ENCODE measurements at places on chromosomes 1 and 21. TPM values are rescaled to one million over a fixed set of nuclear protein-coding genes. Genes with fewer than 3 reads are reported as not detected.

DNA sequence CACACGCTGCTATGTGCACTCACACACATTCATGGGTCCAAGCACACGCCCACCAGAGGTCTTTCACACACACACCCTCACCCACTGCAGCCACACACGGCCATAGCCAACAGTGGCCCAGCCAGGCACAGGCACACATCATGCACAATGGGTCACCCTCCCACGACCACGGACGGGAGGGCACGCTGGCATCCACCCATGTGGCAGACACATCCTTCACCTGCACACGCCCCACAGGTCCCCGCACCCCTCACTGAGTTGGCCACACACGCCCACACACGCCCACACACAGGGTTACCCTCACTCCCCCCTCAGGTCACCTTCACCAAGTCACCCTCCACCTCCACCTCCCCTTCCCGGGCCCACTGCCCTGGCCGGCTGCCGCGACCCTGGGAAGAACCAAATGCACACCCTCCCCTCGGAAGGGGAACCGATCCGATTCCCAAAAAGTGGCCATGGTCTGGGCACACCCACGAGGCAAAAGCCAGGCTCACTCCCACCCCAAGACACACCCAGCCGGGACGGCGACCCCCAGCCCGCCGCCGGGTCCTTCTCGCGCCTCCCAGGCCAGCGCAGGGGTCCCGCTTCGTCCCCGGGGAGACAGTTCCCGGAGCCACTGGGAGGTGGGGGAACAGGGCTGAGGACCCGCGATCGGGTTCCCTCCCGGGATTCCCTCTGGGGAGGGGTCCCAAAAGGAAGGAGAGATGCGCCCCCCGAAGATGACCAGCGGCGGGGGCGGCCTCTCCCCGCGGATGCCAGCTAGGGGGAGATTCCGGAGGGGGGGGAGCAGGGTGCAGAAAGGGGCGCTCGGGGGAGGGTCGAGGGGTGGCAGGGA lies 860 bp downstream of the SDC3 start:
- DNase-seq: no peak

DNA sequence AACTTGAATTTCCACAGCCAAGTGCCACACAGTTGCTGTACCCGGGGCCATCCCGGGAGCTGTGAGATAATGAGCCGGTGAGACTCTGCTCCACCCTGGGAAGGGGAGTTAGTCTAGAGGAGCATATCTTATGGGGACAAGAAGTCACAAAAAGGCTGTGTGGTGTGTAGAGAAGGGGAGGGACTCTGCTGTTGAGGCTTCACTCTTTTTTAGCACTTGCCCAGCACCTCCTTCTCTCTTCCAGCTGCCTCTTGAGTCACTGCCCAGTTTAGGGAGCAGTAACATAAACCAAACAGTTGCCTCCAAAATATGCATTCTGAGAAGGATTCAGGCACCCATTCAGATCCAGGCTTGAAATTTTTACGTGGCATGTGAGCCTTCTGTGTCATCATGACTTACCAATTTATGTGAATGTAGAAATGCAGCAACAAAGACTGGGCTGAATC lies 744 bp upstream of the WDR26 start:
- no peak for DNase-seq

DNA sequence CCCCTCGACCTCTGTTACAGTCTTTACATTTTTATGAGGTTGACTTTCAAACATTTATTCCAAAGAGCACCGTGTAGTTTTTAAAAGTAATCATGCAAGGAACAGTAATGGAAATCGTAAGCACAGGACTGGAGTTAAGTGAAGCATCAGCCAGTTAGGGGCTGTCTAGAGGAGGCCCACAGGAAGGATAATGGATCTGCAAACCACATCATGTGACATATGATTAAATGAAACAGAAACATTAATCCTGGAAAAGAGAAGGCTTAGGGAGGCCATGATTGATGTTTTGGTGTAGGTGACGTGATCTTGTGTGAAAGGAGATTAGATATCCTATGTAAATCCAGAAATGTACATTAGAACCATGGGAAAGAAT lies 25.0 kb downstream of the RGS7 start:
- DNase-seq: no peak

GRCh38 chr1:212413902-212414327 lies 771 bp downstream of the PACC1 start:
- no peak for DNase-seq

DNA sequence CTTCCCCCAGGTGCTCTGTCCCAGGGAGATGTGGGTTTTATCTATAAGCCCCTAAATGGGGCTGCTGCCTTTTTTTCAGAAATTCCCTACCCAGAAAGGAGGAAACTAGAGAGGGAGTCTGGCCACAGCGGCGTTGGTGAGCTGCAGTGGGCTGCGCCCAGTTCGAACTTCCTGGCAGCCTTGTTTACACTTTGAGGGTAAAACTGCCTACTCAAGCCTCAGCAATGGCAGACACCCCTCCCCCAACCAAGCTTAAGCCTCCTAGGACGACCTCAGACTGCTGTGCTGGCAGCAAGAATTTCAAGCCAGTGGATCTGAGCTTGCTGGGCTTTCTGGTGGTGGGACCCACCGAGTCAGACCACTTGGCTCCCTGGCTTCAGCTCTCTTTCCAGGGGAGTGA lies 46.2 kb upstream of the PAPPA2 start:
- DNase-seq: no peak

DNA sequence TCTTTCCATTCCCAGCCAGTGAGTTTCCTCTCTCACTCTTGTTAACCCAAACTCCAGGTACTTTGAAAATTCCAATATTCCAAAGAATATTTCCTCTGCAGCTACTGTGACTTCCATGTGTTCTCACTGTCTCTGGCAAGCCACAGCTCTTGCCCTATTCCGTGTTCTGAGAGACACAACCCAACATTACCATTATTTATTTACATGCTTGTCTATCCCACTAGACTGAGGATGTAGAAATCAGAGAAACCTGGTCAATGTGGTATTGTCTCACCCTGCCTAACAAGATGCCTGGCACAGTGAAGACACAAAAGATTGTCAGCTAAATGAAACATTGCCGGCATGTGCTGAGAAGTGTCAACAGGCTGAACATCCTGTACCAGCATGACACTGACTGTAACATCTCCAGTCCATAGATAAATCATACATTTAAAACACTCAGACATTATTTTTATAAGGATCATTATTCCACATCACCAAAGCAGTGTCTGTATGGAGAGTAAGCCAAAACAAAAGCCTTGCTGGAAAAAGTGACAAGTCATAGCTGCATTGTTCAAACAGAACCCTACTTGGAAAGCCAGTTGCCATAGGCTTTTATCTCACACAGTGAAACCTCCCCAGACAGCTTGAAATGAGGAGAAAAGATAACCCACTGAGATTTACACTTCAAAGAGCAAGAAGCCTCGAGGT lies 72.3 kb downstream of the SIPA1L2 start:
- DNase-seq: no peak

DNA sequence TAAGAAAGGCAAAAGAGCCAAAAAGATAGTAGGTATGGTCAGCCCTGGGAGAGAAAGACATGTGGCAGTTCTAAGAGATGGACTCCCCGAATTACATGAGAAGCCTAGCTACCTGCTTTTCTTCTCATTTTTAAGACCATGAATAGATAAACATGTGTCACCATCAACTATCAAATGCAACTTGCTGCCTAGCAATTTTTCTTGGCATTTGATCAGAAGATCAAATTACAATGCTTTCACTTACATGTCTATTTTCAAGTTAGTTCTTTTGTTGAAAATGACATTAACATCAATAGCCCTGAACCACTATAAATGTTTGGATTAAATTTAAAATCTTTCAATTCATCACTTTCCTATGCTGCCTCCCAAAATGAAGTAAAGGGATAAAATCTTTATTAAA lies 212.3 kb downstream of the HHIPL2 start:
- DNase-seq: no peak

DNA sequence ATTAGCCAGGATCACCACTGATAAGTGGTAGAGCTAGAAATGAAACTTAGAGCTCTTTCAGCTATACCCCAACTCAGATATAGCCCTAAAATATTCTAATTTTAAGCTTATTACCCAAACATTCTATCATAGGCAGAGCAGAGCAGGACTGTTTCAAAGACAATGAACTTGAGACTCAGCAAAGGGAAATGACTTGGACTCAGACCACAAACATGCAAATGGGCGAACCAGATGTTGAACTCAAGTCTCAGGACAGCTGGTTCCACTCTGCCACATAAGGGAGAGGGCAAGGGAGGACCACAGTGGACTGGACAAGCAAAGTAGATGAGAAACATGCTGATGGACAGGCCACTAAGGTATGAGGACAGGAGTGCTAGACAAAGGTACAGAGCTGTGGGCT lies 315.3 kb downstream of the OMA1 start:
- DNase-seq: no peak

- DNase-seq: peak; percentile 91
Observed at GRCh38 chr21:43712268-43712942, 6.5 kb upstream of the PDXK start.

- peak; percentile 12 for DNase-seq
Observed at GRCh38 chr1:68101829-68102228, 51.4 kb upstream of the DIRAS3 start.

GRCh38 chr1:90850181-90850897 lies 133.2 kb upstream of the BARHL2 start:
- DNase-seq: peak; percentile 38

GRCh38 chr1:101039245-101039644 lies 13.7 kb upstream of the DPH5 start:
- DNase-seq: no peak

GRCh38 chr1:225573216-225573615 lies 79.7 kb downstream of the ENAH start:
- DNase-seq: no peak

- DNase-seq: peak; percentile 68
Observed at GRCh38 chr1:109490029-109490933, 3.6 kb upstream of the CYB561D1 start.

GRCh38 chr21:42608446-42608845 lies 45.0 kb upstream of the PDE9A start:
- no peak for DNase-seq

GRCh38 chr1:227940791-227941241 lies 6.9 kb downstream of the WNT9A start:
- DNase-seq: no peak

- no peak for DNase-seq
Observed at GRCh38 chr21:17598437-17598836, 14.3 kb downstream of the BTG3 start.

DNA sequence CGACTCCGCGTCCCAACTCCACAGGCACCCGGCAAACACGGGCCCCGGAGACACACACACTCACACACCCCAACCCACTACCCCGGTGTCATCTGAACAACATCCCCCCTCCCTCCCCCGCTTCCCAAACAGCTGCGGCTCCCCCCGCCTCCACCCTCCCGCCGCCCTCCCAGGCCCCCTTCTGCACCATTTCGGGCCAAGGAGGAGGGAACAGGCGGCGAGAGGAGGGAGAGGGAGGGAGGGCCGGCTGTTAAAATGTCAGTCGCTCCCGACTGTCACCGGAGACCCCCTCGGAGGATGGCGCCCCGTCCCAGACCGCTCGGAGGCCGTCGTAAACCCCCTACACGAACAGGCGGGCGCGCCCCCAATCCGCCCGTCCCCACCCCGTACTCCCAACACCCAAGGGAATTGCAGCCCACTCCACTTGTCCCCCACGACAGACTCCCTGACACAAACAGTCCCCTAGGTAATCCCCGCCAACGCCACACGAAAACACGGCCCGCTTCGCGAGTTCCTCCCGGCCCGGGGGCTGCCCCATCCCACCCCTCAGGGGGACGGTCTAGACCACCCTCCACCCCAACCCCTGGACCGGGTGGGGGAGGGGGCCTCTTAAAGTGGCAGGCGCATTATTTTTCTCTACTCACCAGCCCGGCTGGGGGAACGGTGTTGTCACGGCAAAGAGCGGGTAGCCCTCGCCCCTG lies 583 bp downstream of the MEF2D start:
- DNase-seq: no peak

- no peak for DNase-seq
Observed at GRCh38 chr1:106465666-106466065, 590.8 kb upstream of the PRMT6 start.

GRCh38 chr21:17607684-17608083 lies 5.0 kb downstream of the BTG3 start:
- DNase-seq: no peak

DNA sequence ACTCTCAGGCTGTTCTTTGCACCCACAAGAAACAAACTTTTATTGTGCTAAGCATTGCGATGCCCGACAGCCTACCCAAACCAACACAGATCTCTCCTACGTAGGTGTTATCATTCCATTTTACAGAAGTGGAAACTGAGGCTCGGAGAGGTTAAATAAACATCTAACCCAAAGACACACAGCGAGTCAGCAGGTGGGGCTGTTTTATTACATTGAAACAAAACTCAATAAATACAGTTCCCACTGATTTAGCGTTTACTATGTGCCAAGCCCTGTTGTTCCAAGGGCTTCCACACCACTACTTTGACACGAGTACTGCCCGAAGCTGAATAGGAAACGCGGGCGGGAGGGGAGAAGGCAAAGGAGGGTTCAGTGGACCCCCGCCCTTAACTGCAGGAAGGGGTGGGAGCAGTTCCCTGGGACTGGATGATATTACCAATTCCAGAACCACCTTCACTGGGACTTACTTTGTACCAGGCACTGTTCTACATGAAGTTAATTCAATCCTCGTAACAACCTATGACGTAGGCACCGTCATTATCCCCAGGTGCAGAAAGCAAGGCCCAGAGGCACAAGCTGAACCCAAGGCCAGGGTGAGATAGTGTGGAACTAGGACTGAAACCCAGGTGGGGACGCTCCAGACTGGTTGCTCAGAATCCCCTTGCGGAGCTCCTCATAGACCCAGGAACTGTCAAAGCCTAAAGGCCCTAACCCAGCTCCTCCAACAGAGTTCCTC lies 19.3 kb upstream of the ALDH4A1 start:
- no peak for DNase-seq

DNA sequence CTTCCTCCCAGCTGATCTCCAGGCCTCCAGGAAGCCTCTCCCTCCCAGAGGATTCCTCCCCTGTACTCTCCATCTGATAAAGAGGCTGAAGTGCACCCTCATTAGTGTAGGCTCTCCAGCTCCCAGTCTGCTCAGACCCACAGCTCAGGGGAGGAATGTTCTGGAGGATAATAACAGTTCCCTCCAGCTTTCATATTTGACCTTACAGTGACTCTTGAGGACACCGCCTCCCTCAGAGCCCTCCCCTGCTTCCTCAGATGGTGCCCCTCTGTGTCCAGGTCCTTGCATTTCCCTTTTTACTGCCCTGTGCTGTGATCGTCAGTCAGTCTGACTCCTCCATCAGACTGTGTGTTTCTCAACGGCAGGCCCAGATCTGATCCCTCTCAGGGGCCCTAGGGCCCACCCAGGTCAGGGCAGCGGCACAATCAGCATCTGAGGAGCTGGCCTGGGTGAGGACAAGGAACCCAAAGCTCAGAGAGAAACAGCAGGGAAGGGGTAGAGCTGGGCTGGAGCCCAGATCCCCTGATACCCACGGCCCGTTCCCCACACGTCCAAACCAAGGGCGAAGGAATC lies 1.1 kb upstream of the SHISAL2A start:
- no peak for DNase-seq

Gene CR1L
- not detected for total RNA-seq

Gene PTPN7
- not detected for total RNA-seq

Gene KLHDC8A
- total RNA-seq: not detected

Gene LPAR3
- not detected for total RNA-seq

Gene RGS18
- not detected for total RNA-seq

Gene SMCP
- not detected for total RNA-seq

Gene CFAP141
- not detected for total RNA-seq

Gene CRYAA
- not detected for total RNA-seq

Gene DMRTA2
- 3.1 TPM for total RNA-seq

Gene ADORA3
- not detected for total RNA-seq

Gene SPATA45
- not detected for total RNA-seq

Gene GJC2
- total RNA-seq: 1.5 TPM

Gene CLIC4
- total RNA-seq: 140 TPM

Gene CHIA
- total RNA-seq: not detected

Gene GJB3
- 0.88 TPM for total RNA-seq

Gene TNFRSF8
- total RNA-seq: not detected

Gene OR10K2
- not detected for total RNA-seq
